ENCODE measurements at places on chromosomes 2 and 18.

GRCh38 chr2:119432851-119433522, 1.3 kb downstream of the TMEM37 start:
- DNase-seq, result no peak

- DNase-seq, result no peak
Observed at GRCh38 chr2:174666845-174667244, 69.2 kb upstream of the WIPF1 start.

- DNase-seq, result no peak
Observed at GRCh38 chr2:185208261-185208660, 530.3 kb upstream of the FSIP2 start.

DNA sequence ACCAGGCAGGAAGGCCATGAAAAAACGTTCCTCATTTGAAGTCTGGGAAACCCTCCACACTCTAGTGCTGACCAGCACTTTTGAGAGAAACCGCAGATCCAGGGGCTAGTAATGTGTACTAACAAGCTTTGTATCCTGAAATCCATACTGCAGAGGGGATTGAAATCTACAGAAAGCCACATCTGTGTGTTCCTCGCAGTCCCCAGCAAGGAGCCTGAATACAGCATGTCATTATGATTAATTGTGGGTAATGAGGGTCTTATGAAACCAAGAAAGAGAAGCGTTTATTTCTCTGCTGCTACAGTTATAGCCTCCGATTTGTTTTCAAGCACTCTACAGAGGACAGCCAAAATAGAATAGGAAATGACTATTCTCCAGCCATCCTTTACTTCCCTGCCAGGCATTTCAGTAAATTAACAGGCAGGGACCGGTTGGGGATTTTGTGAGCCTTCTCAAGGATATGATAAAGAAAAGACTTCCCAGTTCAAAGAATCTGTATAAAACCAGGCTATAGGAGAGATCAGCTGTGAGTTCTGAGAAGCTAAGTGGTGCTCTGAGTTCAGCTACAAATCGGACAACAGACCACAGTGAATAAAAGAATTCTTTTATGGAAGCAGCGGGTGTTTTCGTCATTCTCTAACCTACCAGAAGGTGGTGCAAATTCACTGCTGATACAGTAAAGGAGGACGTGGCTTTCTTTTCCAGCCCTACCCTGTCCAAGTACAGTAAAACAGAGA, 133.4 kb downstream of the INSIG2 start:
- peak; percentile 53 for DNase-seq

DNA sequence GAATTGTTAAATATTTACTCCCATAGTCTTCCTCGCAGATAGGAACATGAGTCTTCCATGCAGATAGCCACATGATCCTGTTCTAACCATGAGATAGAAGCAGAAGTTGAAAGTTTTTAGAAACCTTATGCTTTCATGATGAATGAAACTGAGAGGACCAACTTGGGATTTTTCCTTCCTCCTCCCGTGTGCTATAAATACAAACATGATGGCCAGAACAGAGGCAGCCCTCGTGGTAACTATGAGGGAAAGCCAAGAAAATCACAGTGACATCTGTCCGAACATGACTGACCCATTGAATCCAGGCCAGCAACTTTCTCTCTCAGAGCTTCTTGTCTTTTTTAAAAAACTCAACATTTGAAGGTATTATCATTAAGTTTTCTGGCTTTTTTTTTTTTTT, 78.5 kb downstream of the ACAA2 start:
- DNase-seq, result no peak

GRCh38 chr2:133836691-133837345, 268.6 kb upstream of the NCKAP5 start:
- no peak for DNase-seq

DNA sequence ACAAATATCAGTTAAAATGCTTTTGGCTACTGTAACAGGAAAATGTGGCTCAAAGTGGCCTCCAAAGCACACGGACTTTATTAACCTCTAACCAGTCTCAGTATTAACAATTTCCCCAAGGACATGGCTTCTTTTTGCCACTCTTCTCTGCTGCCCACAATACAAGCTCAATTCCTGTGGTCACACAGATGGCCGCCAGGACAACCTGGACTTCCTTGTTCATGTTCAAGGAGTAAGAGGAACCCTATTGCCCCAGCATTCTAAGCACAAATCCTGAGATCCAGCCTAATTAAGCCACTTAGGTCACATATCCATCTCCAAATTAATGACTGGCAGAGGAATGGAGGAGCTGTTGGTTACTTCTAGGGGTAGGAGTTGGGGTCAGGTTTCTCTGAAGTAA, 38.2 kb downstream of the AOX1 start:
- no peak for DNase-seq

DNA sequence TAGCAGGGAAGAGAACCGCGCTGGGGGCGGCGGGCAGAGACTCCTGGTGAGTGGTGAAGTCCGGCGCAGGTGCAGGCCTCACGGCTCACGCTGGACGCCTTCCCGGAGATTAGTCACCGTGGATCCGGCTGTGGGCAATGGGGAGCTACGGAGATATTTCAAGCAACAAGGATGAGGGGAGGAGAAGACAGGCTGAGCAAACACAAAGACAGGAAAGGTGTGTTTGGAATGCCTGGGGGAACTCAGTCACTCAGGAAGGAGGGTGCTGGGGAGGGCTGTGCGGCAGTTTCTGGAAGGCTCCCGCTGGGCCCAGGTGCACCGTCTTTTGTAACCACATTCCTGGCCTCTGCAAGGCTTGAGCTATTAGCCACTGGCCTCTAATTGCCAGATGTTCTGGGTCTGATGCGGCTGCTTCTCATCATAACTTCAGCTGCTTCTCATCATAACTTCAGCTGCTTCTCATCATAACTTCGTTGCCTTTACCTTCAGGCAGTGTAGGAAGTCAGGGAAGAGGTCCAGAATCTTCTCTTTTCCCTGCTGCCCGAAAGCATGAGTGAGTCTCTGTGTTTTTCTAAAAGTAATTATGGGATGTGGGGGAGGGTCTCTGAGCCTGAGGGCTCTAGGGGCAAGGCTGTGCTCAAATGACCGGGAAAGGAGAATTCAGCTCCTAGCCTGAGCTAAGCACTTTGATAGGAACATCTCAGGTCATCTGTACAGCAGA, 118.9 kb downstream of the PXDN start:
- no peak for DNase-seq

- DNase-seq, result no peak
Observed at GRCh38 chr2:113861740-113862139, 28.1 kb upstream of the ACTR3 start.

- DNase-seq, result no peak
Observed at GRCh38 chr18:13620206-13620672, 106.1 kb downstream of the FAM210A start.

- no peak for DNase-seq
Observed at GRCh38 chr2:211766689-211767088, 771.9 kb downstream of the ERBB4 start.

GRCh38 chr2:239142296-239142695, 258.5 kb downstream of the HDAC4 start:
- no peak for DNase-seq

GRCh38 chr2:174383796-174384195, 11.7 kb upstream of the SCRN3 start:
- DNase-seq, result no peak
